ENCODE measurements at places on chromosomes 13 and 19. TPM values are rescaled to one million over a fixed set of nuclear protein-coding genes. Genes with fewer than 3 reads are reported as not detected.

The RFPL4A gene
- total RNA-seq, result not detected

GRCh38 chr13:23867027-23867491 lies 22.1 kb downstream of the MIPEP start:
- DNase-seq, result no peak

DNA sequence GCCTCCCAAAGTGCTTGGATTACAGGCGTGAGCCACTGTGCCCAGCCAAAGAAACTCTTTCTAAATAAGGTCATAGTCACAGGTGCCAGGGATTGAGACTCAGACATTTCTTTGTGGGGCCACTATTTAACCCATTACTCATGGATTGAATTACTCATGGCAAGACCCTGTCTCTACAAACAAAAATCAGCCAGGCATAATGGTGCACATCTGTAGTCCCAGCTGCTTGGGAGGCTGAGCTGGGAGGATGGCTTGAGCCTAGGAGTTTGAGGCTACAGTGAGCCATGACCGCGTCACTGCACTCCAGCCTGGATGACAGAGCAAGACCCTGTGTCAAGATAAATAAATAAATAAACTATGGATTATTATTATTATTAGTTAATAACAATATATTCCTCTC lies 3.6 kb upstream of the KLF2 start:
- DNase-seq, result no peak

- no peak for DNase-seq
Observed at GRCh38 chr19:5189318-5189607, 151.3 kb downstream of the PTPRS start.

GRCh38 chr13:27446986-27447583 lies 3.3 kb downstream of the MTIF3 start:
- no peak for DNase-seq

The BRME1 gene
- 1.6 TPM for total RNA-seq

DNA sequence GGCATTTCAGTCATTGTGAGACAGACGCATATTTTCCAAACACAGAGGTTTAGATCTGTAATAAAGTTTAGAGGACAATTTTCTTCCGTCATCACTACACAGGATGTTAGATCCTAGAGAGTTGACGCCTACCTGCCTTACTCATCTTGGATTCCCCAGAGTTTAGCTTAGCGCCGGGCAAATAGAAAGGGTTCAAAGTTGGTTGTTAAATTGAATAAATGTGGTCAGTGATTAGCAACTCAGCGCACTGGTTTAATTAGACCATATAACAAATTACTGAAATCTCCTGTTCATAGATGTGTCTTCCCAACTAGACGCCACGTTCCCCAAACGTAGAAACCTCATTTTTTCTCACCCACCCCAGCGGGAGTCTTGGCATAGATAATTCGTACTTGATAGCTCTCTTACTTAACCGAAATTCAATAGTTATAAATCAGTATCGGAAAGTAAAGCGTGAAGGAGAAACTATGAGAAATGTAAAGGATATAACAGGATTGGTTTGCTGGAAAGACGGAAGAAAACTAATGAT lies 726 bp upstream of the UFM1 start:
- peak; percentile 20 for DNase-seq

- DNase-seq, result no peak
Observed at GRCh38 chr19:30710721-30711120, 338.5 kb downstream of the ZNF536 start.

The AKT2 gene
- 65.1 TPM for total RNA-seq

DNA sequence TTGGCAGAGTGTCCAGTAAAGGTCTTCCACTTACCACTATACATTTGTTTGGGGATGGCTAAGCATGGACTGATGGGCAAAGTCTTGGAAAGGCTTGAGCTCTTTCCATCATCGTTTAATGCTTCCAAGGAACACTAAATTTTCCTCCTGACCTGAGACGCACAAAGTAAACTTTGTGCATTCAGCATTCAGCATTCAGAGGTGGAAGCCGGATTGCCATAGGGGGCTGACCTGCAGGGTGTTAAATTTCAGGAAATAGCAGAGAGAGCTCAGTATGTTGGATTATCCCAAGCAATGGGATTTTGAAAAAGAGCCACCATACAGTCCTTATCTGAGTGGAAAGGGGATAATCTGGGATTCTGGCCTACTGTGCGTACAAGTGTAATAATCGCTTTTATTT lies 14.0 kb downstream of the ZNF552 start:
- DNase-seq, result no peak

DNA sequence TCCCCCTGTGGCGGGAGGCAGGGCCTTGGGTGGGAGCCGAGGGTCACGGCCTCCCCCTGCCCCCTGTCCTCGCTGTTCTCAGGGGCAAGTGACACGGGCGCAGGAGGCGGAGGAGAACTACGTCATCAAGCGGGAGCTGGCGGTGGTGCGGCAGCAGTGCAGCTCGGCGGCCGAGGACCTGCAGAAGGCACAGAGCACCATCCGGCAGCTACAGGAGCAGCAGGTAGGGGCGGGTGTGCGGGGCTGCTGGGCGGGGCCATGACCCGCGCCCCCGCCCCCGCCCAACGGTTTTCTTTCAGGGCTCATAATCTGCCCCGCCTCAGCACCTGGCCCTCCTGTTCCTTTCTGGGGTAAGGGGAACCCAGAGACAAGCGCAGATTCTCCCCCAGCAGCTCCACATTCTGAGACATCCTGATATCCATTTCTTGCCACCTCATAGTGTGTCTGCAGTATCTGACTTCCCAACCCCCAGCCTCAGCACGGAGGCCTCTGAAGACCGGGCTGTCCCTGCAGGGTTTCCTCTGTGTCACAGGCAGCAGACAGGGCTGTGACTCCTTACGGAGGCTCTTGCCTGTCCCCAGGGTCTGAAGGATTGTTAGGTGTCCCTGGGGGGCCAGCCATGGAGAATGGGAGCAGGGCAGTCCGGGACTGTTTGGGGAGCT lies 15.9 kb downstream of the PRR36 start:
- no peak for DNase-seq

DNA sequence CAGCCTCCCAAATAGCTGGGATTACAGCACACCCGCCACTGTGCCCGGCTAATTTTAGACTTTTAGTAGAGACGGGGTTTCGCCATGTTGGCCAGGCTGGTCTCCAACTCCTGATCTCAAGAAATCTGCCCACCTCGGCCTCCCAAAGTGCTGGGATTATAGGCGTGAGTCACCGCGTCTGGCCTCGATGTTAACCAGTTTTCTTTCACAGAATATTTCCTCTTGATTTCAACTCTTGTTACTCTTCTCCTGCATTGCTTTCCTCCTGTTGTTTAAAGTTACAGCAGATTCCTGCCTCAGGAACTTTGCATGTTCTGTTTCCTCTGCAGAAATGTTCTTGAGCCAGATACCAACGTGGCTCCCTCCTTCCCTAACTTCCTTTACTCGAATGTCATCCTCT lies 3.7 kb upstream of the PEX11G start:
- DNase-seq, result peak; percentile 52

The TMTC4 gene
- 16.9 TPM for total RNA-seq

- no peak for DNase-seq
Observed at GRCh38 chr19:46656541-46656940, 4.4 kb downstream of the DACT3 start.

DNA sequence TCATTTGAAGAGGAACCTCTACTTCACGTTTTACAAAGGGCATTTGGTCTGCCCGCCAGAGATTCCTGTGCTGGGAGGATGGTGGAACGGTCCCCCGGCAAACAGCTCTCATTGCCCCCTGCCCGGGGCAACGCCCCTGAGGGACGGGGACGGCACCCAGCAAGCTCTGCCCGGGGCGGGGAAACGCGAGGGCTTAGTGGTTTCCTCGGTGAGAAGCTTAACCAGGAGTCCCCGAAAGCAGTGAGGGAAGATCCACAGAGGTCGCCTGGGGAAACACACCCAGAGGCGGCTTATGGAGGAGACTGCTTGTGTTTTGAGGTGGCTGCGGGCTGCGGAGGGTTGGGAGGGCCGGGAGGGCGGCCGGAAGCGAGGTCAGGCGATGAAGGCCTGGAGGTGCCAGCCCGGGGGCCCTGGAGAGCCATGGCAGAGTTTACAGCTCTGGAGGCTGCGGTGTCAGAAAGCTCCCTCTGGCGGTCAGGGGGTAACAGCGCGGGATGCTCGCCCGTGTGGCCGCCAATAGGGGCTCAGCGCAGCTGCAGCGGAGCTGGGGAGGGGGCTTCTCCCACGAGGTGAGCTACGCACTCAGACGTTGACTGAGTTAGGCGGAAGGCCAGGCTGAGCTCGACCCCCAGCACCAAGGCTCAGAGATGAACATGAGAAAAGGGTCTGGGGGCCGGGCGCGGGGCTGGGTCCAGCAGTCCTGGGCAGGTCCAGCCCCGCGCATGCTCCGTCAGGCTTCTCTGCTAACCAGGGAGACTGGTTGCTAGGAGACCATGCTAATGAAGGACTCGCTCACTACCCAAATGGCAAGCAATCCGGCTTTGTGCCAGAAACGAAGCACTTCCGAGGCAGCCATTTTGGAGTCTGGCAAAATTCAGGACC lies 652 bp upstream of the TPGS1 start:
- DNase-seq, result peak; percentile 99

- DNase-seq, result no peak
Observed at GRCh38 chr19:33220735-33221134, 4.9 kb downstream of the SLC7A10 start.

The IRGC gene
- not detected for total RNA-seq

- peak; percentile 40 for DNase-seq
Observed at GRCh38 chr19:38409631-38410133, 6.8 kb downstream of the FAM98C start.

GRCh38 chr13:74288361-74288911 lies 154.2 kb upstream of the KLF12 start:
- DNase-seq, result peak; percentile 15

DNA sequence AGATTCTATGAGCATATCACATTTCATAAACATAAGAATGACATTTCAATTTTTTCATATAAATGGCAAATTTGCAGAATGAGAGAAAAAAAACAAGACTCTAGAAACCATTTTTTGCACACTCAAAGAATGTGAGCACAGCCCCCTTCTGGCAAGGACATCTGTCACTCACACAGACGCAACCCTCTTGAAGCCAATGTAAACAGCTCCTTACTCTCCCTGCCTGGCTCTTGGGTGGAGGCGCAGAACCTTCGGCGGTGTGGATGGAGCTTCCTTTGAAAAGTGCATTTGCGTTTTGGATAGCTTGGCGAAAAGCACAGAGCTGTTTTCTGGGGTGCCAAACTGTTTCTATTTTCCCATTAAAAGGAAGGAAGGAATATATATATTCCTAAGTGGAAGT lies 367.6 kb upstream of the TSHZ3 start:
- DNase-seq, result no peak
